Stimulated activated CD8-positive, alpha-beta memory T cell treated with anti-CD3 and anti-CD28 coated beads, Interleukin-15, amount 100 ng/mL, for 4 hours (primary cell): ENCODE measurements at places on chromosomes 11 and 22.

DNA sequence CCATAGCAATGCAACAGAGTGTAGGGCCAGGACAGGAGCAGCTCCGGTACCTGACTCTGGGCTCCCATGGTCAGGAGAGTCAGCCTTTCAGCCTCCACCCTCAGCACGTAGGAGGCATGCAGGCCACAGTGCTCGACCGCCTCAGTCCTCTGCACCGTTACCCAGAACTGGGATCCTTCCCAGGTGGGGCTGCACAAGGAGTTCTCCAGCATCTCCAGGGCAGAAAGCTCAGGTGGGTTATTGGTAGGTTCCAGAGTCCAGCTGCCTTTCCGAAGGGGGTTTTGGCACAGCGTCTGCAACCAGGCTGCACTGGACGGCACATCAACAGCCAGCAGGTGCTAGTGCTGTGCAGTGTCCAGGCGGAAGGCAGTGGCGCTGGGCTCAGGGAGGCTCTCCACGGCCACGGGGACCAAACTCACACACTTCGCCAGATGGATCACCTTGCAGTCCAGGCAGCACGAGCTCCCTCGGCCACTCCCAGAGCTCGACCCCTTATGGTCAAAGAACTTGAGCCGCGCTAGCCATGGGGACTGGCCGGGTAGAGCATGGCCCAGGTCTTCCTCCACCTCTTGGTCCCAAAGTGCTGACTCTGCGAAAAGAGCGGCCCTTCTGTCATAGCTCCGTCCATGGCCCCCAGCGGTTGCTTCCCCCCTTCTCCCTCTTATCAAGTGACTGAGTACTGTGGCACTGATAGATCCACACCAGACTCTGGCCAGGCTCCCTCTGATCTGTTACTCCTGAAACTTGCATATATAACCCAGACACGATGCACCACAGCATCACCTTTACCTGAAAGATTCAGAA is 6.9 kb upstream of the PHOX2A start:
- no peak for DNase-seq

GRCh38 chr11:71489311-71490043 is 36.5 kb downstream of the NADSYN1 start:
- no peak for DNase-seq

- DNase-seq, result no peak
These were observed 297.3 kb downstream of the TBC1D22A start for GRCh38 chr22:47059701-47060161.

- DNase-seq, result no peak
These were observed 1.8 kb upstream of the RASD2 start for GRCh38 chr22:35538801-35539321.

DNA sequence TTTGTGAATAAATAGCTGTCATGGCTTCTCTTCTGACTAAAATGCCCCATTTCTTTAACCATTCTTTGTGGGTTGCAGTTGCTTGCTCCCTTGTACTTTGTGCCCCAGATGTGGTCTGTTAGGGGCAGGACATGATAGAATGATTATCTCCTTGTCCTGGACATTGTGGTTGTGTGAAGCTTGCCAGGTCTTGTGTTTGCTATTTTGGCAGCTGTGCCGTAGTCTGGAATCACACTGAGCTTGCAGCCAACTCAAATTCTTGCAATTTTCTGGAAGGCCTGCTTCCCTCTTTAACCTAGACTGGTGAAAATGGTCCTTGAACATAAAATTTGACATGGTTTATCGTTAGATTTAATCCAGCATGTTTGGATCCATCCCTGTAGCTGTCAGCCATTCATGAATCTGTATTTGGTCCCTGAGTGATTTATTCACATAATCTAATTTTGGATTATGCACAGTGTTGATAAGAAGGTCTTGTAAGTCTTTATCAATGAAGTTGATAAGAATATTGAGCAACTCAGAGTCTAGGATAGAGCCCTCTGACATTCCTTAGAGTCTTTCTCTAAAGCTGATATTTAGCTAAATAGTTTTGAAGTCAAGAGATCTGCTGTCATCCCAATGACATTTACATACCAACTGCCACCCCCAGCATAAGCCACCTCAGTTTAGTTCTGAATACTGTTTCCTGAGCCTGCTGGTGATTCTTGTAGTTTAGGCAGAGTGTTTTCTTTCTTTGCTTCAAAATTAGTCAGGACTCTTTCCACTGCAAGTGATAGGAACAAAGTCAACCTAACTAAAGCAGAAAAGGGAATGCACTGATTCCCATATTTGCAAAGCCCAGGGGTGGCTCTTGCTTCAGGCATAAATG is 9.8 kb downstream of the SPON1 start:
- DNase-seq, result no peak

DNA sequence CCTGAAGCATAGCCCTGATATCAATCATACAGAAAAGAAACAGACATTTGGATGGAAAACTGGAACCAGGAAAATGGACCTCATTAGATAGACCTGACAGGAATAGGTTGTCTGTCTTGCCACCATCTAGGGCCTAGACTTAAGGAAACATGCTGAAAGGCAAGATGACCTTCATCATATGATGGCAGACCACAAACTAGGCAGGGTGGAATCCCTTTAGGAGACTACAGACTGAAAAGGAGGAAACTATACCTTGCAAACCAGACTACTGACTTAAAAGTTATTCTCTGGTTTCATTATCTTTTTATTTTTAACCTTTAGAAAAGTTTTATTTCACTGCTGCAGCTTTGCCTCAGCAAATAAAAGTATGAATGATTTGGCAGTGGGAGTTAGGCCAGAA is 20.3 kb downstream of the SBF2 start:
- DNase-seq, result no peak

- no peak for DNase-seq
These were observed 96.6 kb downstream of the FDX1 start for GRCh38 chr11:110526323-110526722.

GRCh38 chr22:33519974-33520903 is 400.0 kb downstream of the LARGE1 start:
- DNase-seq, result no peak

- no peak for DNase-seq
These were observed 11.6 kb upstream of the GNAZ start for GRCh38 chr22:23058481-23059283.

DNA sequence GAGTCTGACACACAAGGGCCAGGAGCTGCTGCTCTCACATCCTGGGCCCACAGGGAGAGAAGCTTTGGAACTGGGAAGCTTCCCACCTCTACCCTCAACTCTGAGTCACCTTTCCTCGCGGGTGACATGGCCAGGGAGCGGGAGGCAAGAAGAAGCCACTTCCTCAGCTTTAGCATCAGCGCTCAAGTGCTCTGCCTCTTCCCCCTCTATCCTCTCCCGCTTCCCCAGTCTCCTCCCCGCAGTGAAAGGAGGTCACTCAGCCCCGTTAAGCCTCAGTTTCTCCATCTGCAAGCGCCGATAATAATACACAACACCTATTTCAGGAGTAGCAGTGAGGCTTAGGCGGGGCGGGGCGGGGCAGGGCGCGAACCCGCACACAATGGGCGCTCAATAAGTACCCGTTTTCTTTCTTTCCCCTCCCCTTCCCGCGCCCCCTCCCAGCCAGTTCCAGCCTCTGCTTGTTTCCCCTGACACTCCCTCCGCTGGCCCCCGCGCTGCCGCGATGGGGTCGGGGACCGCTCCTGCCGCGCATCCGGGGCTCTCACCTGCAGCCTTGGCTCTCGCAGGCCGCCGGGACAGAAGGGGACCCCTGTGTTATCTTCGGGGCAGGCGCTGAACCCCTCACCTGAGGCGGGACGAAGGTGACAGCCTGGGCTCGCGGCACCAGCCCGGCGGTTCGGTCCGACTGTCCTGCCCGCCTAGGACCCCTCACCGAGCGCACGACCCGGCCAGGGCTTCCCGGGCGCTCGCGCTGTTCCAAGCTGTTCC is 892 bp downstream of the GDPD5 start:
- no peak for DNase-seq

- DNase-seq, result peak; percentile 2
These were observed 4.6 kb downstream of the SAA2 start for GRCh38 chr11:18243783-18244362.

GRCh38 chr11:93653080-93653479 is 8.4 kb upstream of the CEP295 start:
- no peak for DNase-seq

- DNase-seq, result no peak
These were observed 59.3 kb downstream of the CELSR1 start for GRCh38 chr22:46478083-46478551.

GRCh38 chr22:32462452-32462851 is 1.8 kb downstream of the BPIFC start:
- no peak for DNase-seq

DNA sequence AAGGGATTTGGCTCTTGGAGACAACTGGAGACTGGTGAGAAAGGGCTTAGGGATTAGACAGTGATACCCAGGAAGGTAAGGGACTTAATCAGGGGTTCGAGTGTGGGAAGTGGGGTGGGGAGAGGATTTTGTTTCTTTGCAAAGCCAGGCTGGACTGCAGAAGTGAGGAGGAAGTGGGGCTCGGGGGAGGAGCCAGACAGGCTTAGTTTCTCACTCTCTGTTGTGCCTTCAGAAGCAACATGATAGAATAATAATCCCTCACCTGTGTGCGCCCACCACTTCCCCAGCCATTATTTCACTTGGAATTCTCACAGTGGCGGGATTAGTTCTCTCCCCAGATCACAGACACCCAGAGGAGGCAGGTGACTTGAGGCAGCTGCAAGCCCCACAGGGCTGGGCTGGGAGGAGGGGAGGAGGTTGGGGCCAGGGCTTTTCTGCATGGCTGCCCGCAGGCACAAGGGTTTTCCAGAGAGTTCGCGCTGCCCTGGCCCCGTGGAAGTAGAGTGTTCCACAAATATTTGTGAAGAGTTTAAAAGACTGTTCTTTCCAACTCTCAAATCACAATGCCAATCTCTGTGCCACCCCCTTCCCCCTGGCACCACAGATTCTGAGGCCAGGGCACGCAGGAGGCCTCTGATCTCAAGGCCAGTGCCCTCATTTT is 4.0 kb upstream of the SEC14L2 start:
- no peak for DNase-seq

- DNase-seq, result no peak
These were observed 22.8 kb downstream of the TCP11L1 start for GRCh38 chr11:33062137-33062536.

- no peak for DNase-seq
These were observed 4.4 kb upstream of the LINC01488 start for GRCh38 chr11:69477086-69477485.

DNA sequence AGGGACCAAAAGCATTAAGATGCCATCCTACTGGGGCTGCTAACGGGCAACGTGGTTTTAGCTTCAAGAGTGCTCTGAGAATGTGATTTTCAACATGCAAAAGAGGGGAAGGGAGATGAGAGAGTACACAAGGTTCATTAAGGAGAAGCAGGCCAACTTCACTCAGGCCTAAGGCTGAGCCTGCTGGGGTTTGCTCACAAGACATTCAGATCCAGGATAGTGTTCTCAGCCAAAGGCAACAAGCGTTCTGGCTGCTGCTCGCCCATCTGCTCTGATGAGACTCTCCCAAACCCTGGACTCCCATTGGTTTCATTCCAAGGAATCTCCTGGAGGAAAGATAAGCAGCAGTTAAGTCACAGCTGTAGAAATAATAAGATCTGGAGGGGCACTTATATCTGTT is 23.6 kb upstream of the UPB1 start:
- no peak for DNase-seq

DNA sequence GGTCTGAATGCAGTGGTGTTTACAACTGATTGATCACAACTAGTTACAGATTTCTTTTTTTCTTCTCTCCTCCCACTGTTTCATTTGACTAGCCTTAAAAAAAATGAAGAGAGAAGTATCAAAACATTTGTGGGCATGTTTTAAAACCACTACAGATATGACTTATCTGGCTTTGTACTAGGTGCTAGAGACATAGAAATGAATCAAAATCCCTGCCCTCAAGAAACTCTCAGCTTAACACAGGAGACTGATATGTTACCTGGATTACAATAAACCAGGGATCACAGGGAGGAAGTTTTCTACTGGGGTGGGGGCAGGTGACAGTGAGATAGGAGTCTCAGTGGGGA is 25.2 kb upstream of the CTR9 start:
- DNase-seq, result no peak

- DNase-seq, result no peak
These were observed 23.5 kb upstream of the L3MBTL2 start for GRCh38 chr22:41181349-41182241.

DNA sequence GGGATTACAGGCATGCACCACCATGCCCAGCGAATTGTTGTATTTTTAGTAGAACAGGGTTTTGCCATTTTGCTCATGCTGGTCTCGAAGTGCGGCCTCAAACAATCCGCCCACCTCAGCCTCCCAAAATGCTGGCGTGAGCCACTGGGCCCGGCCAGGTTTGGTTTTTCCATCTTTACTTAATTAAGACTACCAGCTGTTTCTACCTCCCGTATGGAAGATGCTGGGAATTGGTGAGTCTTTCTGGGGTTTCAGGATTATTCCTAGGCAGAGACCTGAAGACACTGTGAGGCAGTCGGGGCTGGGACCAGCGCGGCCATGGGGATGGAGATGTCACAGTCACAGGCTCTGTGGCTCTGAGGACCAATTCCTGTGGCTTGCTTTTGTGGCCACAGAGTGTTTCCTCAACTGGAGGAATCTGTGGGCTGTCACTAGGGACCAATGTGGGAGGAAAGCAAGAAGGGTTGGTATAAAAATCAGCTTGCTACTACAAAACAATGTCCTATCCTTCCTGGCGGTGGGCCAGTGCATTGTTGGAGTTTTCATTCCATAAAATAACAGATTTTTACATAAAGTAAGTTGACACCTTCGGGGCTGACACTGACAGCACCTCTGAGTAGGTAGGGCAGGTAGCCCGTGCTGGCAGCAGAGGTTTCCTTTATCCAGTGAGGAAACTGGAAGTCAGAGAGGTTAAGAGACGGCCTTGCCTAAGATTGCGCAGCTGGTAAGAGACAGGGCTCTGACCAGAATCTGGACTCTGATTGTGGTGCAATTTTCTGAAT is 8.4 kb upstream of the FTH1 start:
- no peak for DNase-seq

DNA sequence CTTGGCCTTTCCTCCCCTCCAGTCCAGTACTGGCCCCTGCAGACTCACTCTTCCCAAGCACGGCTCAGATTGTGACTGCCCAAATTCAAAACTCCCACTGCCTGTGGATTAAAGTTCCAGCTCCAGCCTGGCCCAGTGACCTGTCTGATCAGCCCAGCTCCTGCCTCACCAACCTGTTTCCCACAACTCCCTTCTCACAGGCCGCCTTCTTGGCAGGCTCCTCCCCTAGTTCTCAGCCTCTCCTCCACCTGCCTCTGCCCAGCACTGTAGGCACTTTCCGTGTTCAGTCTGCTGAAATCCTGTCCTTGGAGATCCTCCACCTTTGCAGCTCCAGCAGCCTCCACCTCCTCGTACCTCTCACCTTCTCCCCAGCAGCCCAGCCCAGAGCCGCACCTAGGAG is 68.6 kb downstream of the MICAL2 start:
- no peak for DNase-seq

DNA sequence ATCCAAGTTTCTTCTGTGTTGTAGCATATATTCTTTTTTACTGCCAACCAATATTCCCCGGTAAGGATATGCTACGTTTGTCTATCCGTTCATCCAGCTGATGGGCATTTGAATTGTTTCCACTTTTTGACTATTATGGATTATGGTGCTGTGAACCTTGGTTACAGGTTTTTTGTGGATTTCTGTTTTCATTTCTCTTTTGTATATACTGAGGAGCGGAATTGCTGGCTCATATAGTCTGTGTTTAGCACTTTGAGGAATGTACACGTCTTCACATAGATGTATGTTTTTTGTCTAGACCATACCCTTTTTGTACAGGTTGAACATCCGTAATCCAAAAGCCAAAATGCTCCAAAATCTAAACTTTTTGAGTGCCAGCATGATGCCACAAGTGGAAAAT is 23.6 kb downstream of the RCOR2 start:
- no peak for DNase-seq

GRCh38 chr11:128503245-128503991 is 83.9 kb downstream of the ETS1 start:
- no peak for DNase-seq
